ENCODE measurements at places on chromosomes 6 and 20.

- DNase-seq = peak; percentile 74
Measured at GRCh38 chr6:42404484-42404883, 47.2 kb downstream of the TRERF1 start.

GRCh38 chr6:93413190-93413589 lies 6.2 kb downstream of the EPHA7 start:
- DNase-seq = no peak

DNA sequence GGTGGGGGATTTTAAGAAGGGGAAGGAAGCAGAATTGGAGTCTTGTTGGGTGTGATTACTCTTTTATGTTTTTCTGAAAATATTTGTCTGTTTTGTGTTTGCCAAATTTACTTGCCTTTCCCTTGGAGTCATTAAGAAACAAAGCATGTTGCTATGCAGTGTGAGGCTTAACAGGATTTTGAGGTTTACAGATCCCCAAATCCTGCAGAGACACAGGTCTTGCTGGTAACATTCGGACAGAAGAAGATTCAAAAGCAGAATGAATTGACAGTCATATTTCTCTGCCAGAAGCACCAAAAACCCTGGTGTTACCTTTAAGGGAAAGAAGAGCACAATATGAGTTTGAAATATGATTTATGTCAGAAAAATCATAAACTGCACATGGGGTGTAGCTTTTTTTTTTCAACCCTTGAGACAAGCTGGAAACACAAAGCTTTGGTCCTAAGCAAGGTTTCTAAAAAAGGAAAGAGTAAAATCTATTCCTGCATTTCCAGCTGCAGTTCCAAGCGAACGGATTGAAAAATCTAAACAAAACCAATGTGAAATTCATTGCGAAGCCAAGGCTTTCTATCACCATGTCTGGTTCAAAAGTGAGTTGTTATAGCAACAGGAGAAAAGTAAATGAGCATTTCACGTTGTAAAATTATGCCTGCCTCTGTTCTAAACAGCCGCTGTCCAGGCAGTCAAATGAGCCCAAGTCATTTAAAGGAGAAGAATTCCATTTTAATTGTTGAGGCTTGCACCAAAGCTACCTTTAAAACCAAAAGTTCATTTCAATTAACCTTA lies 358.9 kb upstream of the SASH1 start:
- DNase-seq = no peak

- peak; percentile 75 for DNase-seq
Measured at GRCh38 chr6:43799551-43800297, 29.7 kb downstream of the VEGFA start.

- DNase-seq = no peak
Measured at GRCh38 chr6:75791881-75792280, 42.8 kb downstream of the MYO6 start.

GRCh38 chr20:32238483-32239425 lies 31.1 kb downstream of the POFUT1 start:
- DNase-seq = no peak

- DNase-seq = no peak
Measured at GRCh38 chr6:82779041-82779440, 286.6 kb downstream of the UBE3D start.

Measured in CD14-positive monocyte (primary cell).